Osteoblast (primary cell): ENCODE measurements at places on chromosomes 11 and 22. TPM values are rescaled to one million over a fixed set of nuclear protein-coding genes. Genes with fewer than 3 reads are reported as not detected.

UBQLN3 gene
- total RNA-seq = under 0.01 TPM in 1 of 2 replicates, not detected in the other

OR51B2 gene
- not detected in 2 replicates for total RNA-seq

TENM4 gene
- 63.3 and 76.9 TPM in 2 replicates for total RNA-seq

SELENOO gene
- total RNA-seq = 13.0 and 15.6 TPM in 2 replicates

EHF gene
- total RNA-seq = not detected in 2 replicates

SCN4B gene
- under 0.01 and 0.36 TPM in 2 replicates for total RNA-seq

SYT13 gene
- under 0.01 TPM in 2 replicates for total RNA-seq

BTG4 gene
- total RNA-seq = 0.29 TPM in 1 of 2 replicates, not detected in the other

LMO1 gene
- total RNA-seq = not detected in 2 replicates

ANGPTL5 gene
- total RNA-seq = 1.2 and 1.8 TPM in 2 replicates

TPH1 gene
- total RNA-seq = under 0.01 and 0.29 TPM in 2 replicates

ZNF214 gene
- 3.6 and 4.7 TPM in 2 replicates for total RNA-seq

- no peaks in the 10 kb centered on the region for H3K4me1 ChIP-seq
- H3K4me3 ChIP-seq = no peak overlapping the region
- no peaks in the 10 kb centered on the region for H3K36me3 ChIP-seq
- no peak overlapping the region for H3K27ac ChIP-seq
- no peak for DNase-seq
Observed at GRCh38 chr11:116707161-116707629, 65.6 kb downstream of the BUD13 start.

DNA sequence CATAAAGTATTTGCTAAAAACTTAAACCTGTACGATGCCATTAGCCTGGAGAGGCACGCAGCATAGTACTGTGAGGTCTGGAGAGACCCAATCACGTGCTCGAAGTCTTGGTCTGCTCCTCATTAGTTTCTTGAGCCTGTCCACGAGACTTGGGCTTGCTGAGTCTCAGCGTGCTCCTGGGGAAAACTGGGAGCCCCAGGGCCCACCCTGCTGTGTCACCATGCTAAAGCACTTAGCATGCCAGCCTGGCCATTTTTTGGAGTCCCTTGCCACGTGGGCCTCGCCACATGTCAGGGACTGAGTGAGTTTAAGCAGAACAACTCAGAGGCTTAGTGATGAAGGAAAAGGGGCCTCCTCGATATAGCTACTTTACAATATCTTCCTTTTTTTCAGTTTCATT lies 2.6 kb downstream of the CDC45 start:
- H3K4me1 ChIP-seq = peaks cover 19% of the 10 kb centered on the region
- no peaks in the 10 kb centered on the region for H3K27me3 ChIP-seq
- H3K36me3 ChIP-seq = peaks cover 13% of the 10 kb centered on the region
- H3K4me3 ChIP-seq = no peak overlapping the region
- no peak overlapping the region for H3K27ac ChIP-seq

DNA sequence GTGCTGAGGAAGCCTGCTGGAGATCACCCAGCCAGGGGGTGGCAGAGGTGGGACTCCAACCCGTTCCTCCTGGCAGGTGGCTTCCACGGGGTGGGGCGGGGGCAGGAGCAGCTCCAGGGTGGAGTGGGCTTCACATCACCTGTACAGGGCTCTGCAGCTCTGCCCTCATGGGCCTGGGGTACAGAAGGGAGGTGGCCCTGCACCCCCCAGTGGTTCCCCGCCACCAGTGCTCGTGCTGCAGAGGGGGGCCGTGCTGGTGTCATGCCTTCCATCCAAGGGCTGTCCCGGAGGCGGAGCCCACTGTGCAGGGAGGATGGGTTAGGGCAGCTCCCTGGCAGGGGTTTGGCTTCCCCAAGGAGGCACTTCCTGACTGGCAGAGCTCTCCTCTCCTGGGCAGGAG lies 76.4 kb upstream of the SHISAL1 start:
- H3K27me3 ChIP-seq = peaks cover 20% of the 10 kb centered on the region
- H3K4me3 ChIP-seq = no peak overlapping the region
- H3K4me1 ChIP-seq = no peaks in the 10 kb centered on the region

GRCh38 chr11:68206211-68206610 lies 6.9 kb downstream of the KMT5B start:
- H3K27ac ChIP-seq = no peak overlapping the region
- DNase-seq = peak; percentile 92
- no peaks in the 10 kb centered on the region for H3K36me3 ChIP-seq
- no peaks in the 10 kb centered on the region for H3K27me3 ChIP-seq
- H3K4me1 ChIP-seq = peaks cover 5% of the 10 kb centered on the region

DNA sequence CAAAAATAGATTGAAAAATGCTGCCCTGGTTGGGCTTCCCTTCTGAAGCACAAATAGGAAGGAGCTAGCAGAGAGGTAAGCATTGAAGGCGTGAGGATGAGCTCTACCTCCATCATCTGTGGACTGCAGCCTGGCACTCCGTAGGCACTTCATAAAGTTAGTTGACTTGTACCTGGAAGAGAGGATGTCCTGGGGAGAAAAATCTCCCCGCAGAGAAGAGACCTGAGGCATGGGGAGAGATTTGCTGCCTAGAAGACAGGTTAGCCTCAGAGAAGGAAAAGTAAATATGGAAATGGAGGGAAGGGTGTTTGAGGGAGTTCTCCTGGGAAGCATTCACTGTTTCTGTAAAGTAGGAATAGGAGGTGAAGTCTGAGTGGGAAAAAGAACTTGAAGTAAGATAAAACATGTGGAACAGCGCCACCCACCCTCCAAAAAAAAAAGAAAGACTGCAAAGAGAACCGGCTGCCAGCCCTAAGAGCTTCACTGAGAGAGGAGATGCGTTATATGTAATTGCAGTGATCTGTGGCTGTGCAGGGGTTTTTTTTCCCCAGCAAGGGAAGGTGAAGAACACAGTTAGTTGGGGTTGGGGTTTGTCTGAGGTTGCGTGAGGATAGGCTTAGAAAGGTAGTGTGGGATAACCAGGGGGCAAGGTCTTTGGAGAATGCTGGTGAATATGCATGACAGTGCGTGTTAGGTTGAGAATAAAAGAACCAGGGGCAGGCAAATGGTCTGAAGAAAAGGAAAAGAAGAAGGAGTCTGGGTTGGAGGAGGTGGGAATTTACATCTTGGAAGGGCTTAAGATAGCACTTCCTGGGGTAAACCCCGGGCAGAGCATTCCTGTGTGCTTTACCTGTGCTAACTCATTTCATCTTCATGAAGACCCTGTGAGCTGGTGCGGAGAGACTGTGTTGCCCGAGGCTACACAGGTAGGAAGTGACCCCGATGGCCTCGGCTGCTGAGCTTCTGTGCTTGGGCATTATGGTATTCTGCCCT lies 16.0 kb downstream of the TNRC6B start:
- no peak overlapping the region for H3K4me3 ChIP-seq
- DNase-seq = peak; percentile 68
- H3K27ac ChIP-seq = no peak overlapping the region
- no peaks in the 10 kb centered on the region for H3K27me3 ChIP-seq
- no peaks in the 10 kb centered on the region for H3K36me3 ChIP-seq

DNA sequence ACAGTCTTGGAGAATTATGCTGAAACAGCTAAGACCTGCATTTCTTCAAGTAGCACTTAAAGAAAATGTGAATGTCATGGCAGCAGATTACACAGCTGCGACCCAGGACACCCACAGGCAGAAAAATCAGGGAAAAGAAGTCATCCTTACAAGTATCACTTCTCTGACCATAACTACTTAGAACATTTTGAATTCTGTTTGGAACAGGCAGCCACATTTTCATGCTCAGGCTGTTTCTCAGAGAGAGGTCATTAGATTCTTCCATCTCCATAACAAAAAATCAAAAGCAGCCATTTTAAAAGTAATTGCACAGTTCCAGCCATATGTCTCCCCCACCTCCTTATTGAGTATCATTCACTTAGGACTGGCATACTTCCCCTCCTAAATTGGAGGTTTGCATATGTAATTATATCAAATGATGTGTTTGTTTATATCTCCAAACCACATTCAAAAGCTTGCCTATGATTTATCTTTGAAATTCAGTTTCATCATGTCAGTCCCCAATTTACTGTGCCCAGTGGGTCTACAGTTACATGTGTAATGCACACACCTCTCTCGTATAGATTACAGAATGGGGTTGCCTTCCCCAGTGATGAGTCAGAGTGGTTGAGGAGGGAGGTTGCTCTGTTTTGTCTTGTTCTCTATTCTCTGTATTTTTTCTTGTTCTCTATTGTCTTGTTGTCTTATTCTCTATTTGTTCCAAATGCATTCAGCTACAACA lies 276.5 kb upstream of the MTNR1B start:
- no peak overlapping the region for H3K27ac ChIP-seq
- H3K4me1 ChIP-seq = no peaks in the 10 kb centered on the region
- DNase-seq = no peak
- H3K4me3 ChIP-seq = no peak overlapping the region

- H3K36me3 ChIP-seq = no peaks in the 10 kb centered on the region
- DNase-seq = peak; percentile 86
- no peak overlapping the region for H3K4me3 ChIP-seq
- H3K27me3 ChIP-seq = no peaks in the 10 kb centered on the region
- no peaks in the 10 kb centered on the region for H3K4me1 ChIP-seq
Observed at GRCh38 chr11:2574553-2575535, 125.0 kb downstream of the KCNQ1OT1 start.

DNA sequence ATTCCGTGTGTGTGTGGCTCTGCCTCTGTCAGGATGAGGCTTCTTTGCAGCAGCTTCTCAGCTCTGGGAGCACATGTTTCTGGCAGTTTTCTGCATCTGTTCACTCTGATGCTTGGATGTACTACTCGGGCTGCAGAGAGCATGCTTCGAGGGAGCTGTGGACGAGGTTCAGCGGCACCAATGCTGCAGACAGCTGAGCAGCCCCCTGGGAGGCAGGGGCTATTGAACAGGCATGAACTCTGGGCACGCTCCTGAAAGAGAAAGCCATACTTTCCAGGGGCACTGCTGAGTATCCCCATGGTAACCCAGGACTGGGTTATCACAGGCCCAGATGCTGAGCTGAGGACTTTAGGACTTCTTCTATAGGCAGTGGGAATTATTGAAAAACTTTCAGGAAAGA lies 33.8 kb downstream of the ADAMTS8 start:
- no peak overlapping the region for H3K27ac ChIP-seq
- H3K36me3 ChIP-seq = no peaks in the 10 kb centered on the region
- peaks cover 51% of the 10 kb centered on the region for H3K27me3 ChIP-seq
- no peak overlapping the region for H3K4me3 ChIP-seq

DNA sequence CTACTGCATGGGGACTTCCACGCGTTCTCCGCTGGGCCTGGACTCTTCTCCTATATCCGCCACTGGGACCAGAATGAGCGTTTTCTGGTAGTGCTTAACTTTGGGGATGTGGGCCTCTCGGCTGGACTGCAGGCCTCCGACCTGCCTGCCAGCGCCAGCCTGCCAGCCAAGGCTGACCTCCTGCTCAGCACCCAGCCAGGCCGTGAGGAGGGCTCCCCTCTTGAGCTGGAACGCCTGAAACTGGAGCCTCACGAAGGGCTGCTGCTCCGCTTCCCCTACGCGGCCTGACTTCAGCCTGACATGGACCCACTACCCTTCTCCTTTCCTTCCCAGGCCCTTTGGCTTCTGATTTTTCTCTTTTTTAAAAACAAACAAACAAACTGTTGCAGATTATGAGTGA lies 7.7 kb downstream of the SLC3A2 start:
- peaks cover 29% of the 10 kb centered on the region for H3K4me1 ChIP-seq
- H3K27ac ChIP-seq = no peak overlapping the region
- no peaks in the 10 kb centered on the region for H3K27me3 ChIP-seq
- peaks cover 63% of the 10 kb centered on the region for H3K36me3 ChIP-seq

DNA sequence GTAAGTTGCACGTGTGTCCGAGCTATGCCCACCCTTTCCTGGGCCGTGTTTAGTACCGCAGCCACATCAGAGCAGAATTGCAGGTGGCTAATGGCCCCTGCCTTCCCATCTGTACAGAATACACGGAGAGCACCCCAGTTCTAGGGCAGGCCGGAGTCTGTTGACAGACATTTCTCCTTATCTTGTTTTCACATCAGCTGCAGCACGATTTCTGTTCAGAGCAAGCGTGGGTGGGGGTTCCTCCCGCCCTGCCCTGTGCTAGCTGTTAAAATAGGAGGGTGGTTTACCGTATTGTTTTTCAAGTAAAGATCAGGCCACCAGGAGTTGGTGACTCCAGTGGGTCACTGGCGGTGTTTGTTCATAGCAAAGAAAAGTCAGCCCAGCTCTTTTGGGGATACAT lies 41.1 kb downstream of the UBASH3B start:
- H3K27ac ChIP-seq = no peak overlapping the region
- no peak for DNase-seq
- H3K4me1 ChIP-seq = peaks cover 11% of the 10 kb centered on the region
- peaks cover 4% of the 10 kb centered on the region for H3K36me3 ChIP-seq

DNA sequence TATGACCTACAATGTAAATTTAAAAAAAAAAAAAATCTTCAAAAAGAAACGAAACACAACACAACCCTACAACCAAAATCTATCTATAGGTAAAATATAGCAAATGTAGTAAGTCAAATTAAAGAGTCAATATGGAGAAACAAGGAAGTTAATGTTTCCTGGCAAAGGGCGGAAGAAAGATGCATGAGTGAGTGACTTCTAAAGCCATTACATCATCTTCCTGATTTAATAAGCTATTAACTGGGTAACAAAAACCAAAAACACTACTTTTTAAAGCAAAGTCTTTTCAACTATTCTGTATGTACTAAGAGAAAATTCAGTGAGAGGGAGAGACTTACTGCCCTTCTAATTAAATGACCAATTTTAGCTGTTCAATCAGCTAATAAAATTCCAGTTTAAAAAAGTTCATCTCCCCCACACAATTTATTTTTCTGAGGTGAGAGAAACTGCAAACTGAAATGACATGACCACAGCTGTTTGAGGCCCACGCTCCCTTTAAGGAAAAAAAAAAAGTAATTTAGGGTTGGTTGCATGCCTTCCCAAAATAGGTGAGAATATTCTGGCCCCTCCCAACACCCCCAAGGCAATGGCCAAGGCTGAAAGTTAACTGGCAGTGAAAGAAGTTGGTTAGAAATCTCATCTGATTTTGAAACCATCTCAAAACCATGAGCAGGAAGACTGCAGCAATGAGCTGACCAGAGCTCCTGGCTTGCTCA lies 5.9 kb downstream of the SF1 start:
- peaks cover 12% of the 10 kb centered on the region for H3K4me1 ChIP-seq
- H3K4me3 ChIP-seq = no peak overlapping the region
- H3K36me3 ChIP-seq = peaks cover 95% of the 10 kb centered on the region

- H3K27me3 ChIP-seq = peaks cover 17% of the 10 kb centered on the region
- H3K27ac ChIP-seq = no peak overlapping the region
- DNase-seq = peak; percentile 68
- no peaks in the 10 kb centered on the region for H3K36me3 ChIP-seq
- no peaks in the 10 kb centered on the region for H3K4me1 ChIP-seq
- H3K4me3 ChIP-seq = no peak overlapping the region
Observed at GRCh38 chr11:75263944-75264349, 23.4 kb downstream of the TPBGL start.

- no peak overlapping the region for H3K27ac ChIP-seq
- peaks cover 47% of the 10 kb centered on the region for H3K36me3 ChIP-seq
- H3K4me1 ChIP-seq = no peaks in the 10 kb centered on the region
- no peaks in the 10 kb centered on the region for H3K27me3 ChIP-seq
- DNase-seq = no peak
Observed at GRCh38 chr11:71485063-71485399, 32.0 kb downstream of the NADSYN1 start.

DNA sequence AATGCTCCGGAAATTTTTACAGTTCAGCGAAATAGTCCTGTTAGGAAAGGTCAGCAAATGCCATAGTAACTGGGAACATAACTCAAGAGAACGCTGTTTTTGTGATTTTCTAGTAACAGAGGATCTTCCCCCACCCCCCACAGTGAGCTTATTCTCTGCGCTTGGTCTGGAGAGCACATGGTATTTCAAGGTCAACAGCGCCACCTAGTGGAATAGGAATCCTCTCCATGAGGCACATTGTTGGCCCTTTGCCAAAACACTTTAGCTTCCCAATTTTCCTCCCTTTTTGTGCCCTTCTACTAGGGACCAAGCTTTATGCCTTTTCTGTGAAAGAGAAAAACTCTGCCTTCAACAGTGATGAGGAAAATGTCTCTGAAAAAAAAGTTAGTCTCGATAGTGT lies 13.2 kb upstream of the OR4C12 start:
- H3K4me3 ChIP-seq = no peak overlapping the region
- DNase-seq = no peak
- H3K27me3 ChIP-seq = no peaks in the 10 kb centered on the region
